Mucosa of gallbladder (tissue), 1 donor: ENCODE measurements at places on chromosomes 5 and 9. TPM values are rescaled to one million over a fixed set of nuclear protein-coding genes. Genes with fewer than 3 reads are reported as not detected.

DNA sequence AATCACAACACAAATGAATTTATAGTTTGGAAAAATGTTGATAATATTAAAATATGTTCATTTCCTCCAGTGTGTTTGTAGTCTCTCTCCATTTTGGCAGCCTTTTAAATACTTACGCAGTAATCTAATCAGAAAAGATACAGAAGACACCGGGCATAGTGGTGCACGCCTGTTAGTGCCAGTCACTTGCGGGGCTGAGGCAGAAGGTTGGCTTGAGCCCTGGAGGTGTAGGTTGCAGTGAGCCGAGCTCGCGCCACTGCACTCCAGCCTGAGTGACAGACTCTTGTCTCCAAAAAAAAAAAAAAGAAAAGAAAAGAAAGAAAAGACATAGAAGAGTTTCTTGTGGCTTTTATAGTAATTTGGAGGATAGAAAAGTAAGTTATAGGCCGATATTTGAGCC lies 41.9 kb downstream of the NDFIP1 start:
- no peak for DNase-seq

DNA sequence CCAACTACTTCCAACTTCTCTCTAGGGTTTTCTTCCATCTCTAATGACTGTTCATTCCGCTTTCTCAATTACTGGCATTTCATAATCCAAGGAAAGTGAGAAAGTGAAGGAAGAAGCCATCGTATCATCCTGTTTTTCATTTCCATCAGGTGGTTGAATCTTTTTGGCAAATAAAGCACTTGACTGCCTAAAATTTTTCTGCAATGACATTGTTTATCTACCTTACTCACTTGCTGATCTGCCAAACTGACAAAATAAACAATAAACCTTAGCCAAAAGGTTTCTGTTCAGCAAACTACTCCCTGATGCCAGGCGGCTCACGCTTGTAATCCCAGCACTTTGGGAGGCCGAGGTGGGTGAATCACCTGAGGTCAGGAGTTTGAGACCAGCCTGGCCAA lies 18.4 kb downstream of the FNBP1 start:
- no peak for DNase-seq

GRCh38 chr5:146296245-146296644 lies 42.4 kb upstream of the POU4F3 start:
- DNase-seq = no peak

DNA sequence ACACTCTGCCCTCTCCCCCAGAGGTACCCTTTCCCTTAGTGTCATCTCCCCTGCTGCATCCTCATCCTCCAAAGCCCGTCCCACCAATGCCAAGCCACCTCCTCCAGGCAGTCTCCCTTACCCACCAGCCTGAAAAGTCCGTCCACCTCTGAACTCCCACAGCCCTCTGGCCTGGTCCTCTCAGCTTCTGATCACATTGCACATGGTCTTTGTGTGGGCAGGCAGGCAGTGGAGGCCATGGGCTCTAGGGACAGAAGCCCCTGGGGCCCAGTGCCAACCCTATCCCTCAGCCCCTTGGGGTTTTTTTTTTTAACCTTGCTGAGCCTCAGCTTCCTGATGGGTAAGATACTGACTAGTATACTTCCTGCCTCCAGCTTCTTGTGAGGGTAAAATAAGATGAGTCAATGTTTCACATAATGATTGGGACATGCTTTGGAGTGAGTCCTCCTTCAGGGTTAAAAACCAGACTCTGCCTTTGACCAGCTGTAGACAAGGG lies 19.4 kb downstream of the CSF1R start:
- DNase-seq = no peak

DNA sequence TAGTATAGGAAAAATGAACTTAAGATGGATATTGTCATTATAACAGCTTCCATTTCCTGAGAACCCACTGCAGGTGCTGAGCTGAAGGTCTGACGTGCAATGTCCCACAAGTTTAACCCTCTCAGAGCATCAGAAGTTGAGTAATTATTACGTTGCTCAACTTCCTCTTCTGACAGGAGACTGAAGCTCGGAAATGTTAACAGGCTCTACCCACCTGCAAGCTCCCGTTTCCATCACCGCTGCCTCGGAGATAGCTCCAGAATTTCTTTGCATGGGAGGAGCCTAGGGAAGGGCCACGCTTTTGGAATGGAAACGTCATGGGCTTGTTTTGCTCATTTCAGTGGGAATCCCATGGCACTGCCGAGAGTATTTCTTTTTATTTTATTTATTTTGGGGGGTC lies 1.0 kb upstream of the NTMT1 start:
- DNase-seq = no peak

- no peak for DNase-seq
Measured at GRCh38 chr5:79507251-79508205, 6.4 kb downstream of the HOMER1 start.

GRCh38 chr9:18438300-18438925 lies 35.5 kb upstream of the ADAMTSL1 start:
- no peak for DNase-seq

Gene UBQLN1
- total RNA-seq = 101 TPM

Gene SMIM23
- not detected for total RNA-seq

Gene POLR3G
- 1.2 TPM for total RNA-seq

Gene TTC23L
- total RNA-seq = 1.6 TPM
